SJCRH30 (cell line): ENCODE measurements at places on chromosomes 12 and 14.

DNA sequence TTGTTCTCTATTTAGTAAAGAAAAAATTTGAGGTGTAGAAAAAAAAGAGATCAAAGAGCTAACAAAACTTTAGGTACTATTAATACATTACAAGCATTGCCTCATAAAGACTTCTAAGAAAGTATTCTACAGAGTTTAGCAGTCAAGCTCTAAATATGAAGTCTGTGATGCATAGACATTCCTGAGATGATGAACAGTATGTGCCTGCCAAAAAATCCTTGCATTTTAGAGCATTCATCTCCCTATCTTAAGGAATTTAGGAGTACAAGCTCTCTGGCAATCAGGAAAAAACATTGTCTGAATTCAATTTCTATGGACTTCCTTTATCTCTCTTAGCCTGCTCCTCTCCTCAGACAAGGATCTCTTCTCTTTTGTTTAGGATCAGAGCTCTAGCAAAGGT, 202.6 kb upstream of the LRFN5 start:
- no peak for DNase-seq

DNA sequence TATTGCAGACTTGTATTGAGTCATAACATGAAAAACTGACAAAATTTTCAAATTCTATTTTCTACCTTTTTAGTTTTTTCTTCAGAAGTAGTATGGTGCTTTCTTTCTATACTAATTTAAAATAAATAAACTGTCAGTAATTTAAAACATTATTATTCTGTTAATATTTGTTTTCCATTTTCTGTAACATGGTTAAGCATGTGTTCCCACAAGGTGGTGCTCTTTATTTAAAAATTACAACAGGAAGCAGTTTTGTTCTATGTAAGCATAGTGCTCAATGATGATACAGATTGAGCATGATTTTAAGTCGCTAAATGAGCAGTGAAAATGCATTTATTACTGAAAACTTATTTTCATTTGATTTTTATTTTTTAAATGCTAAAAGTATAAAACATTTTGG, 114.6 kb downstream of the PPFIA2 start:
- no peak for DNase-seq

DNA sequence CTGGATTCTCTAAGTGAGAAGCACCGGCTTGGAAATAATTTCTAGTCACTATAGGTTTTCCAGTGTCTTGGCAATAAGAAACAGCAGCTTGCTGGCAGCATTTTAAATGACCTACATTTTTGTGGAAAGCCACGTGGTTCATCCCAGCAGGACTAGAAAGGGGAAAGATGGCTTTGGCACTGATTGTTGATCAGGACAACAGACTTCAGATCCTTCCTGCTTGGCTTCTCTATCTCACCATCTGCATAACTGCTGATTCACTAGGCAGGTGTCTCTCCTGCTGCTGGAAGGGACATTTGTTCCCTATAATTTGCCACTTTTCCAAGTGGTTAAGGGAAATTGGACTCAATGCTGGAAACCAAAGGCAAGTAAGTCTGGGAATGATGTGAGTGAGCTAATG, 131.0 kb downstream of the TTC8 start:
- no peak for DNase-seq

DNA sequence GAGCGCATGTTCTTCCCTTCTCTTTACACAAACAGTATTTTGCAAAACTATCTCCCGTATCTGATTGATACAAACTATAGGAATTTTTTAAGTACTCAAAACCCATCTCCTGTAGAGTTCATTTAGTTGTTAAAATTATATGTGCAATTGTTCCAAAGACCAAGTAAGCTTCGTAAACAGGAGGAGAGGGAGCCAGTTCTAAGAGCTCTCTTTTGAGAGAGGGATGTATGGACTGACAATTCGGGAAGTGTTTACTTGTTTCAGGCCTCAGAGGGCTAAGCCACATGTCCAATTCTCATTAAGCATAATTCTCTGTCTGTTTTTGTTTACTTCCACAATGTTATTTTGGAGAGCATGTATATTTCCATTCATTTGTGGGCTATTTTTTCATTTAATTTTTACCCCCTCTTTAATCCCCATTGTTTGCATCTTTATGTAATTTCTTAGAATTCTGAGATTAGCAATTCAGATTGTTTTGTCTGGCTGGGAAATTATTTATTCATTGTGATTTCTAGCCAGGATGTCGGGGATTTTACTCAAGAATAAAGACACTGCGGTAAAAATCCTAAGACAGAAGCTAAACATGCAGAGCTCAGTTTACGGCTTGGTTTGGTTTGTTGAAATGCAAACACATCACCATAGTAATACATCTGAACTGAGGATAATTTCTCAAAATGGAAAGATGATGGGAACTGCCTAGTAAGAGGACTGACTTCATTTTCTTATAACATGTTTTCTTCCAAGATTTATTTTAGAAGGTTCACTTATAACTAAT, 126.8 kb downstream of the KCNK10 start:
- no peak for DNase-seq

DNA sequence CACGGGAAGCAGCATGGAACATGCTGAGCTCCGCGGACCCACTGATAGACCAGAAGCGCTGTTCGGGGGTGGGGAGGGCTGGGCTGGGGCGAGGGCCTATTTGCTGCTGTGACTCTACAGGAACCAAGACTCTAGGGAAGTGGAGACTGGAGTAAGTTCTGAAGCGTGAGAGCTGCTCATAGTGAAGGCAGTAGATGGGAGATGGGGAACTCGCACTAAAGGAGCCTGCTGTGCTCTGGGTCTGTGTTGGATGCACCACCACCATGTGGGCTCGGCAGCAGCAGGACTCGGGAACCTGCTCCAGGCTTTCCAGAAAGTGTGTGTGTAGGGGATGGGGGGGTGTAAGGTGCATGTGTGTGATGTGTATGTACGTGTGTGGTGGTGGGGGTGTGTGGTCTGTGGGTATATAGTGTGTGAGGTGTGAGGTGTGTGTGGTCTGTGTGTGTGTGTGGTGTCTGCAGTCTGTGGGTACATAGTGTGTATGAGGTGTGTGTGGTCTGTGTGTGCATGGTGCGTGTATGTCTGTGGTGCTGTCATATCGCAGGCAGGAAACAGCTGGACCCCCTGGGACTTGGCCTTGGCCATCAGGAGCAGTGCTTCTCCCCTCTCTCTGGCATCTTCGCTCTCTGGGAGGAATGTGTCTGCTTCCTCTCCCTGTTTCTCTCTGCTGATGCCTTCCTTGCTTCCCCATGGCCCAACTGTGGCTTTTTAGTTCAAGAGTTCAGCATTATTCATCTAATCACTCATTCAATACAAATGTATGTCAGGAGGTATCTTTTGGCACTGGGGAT, 378.9 kb downstream of the FUT8 start:
- peak; percentile 4 for DNase-seq

- no peak for DNase-seq
These were observed 61.9 kb upstream of the BEGAIN start for GRCh38 chr14:100649173-100649519.

- DNase-seq, result no peak
These were observed 286.6 kb upstream of the KITLG start for GRCh38 chr12:88866881-88867280.

DNA sequence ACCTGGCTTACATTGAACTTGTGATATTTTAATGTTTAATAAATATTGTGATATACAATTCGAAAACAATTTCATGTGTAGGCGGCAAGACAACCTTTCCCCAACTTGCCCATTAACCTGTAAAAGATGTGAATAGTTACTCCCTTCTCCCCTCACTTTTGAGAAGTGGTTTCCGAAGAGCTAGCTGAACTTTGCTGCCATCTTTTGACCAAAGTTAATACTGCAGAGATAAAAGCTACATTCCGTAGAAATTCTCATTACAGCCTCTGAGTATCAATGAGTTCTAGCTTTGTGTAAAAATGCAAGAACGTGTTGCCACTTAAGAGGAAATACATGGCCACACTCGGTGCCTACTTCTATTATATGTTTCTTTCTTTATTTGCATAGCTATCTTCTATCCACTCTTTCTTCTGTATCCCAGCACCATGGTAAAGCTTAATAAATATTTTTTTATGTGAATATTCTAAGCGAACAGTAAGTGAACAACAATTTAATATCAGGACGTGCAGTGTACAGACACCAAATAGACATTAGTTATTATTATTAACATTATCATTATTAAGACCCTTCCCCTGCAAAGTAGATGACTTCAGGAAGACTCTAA, 105.1 kb upstream of the TMEM260 start:
- DNase-seq, result no peak

- no peak for DNase-seq
These were observed 364.5 kb downstream of the ADGRD1 start for GRCh38 chr12:131318045-131318685.

- DNase-seq, result no peak
These were observed 5.4 kb downstream of the TMBIM4 start for GRCh38 chr12:66164349-66164821.

DNA sequence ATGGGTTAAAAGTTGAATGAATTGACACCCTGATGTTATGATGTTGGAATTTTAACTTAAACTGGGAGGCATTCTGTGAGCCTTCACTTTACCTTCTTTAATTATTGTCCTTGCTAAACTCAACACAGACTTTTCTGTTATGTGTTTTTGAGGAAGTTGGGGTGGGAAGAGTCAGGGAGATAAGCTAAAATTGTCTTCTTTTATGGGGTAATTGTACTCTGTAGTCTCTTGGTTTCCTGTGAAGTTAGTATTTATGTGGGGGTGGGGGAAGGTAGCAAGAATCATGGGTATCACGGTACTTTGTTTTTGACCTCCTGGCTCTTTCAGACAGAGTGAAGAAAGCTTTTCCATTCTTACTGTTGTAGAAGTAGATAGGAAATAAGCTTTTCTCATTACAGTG, 32.9 kb downstream of the RAB21 start:
- no peak for DNase-seq

DNA sequence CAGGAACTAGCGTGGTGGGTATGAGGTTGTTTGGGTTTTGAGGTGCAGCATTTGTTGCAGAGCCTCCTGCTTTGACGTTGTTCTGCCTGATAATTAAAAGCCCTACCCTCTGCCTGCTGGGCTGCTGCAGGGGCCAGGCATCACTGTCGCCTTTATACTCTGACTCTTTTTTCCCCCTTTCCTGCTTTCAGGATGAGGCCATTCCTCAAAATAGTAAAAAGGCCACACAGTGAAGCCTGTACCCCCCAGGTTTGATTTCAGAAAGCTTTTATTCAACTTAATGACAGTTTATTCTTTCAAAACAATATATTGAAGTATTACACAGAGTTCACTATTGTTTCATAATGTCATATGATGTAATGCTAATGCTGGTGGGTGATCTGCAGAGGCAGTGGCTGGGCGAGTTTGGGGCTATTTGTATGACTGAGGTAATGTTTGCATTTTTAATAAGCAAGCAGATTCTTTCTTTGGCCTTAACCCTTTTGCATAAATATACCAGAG, 9.1 kb downstream of the BORCS5 start:
- no peak for DNase-seq

GRCh38 chr12:116236148-116236731, 41.3 kb downstream of the MED13L start:
- DNase-seq, result peak; percentile 43

GRCh38 chr12:91287753-91288152, 105.1 kb upstream of the DCN start:
- no peak for DNase-seq

GRCh38 chr14:35687335-35687939, 121.7 kb downstream of the RALGAPA1 start:
- DNase-seq, result peak; percentile 33

DNA sequence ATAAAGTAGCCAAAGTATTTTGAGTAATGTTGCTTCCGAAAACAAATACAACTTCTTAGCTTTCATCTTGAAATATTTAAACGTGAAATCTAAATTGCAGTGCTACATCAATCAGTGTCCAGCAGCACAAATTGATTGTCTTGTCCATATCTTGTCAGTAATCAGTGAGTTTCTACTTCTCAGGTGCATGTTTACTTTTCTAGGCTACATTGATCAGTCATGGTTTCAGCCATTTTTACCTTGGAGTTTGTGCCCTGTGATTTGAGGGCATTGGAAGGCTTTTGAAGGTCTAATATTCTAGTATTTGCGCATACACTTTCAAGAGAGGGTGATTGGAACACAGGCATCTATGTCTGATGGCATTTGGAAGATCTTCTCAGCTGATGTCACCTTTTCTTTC, 12.4 kb downstream of the RMST start:
- no peak for DNase-seq

DNA sequence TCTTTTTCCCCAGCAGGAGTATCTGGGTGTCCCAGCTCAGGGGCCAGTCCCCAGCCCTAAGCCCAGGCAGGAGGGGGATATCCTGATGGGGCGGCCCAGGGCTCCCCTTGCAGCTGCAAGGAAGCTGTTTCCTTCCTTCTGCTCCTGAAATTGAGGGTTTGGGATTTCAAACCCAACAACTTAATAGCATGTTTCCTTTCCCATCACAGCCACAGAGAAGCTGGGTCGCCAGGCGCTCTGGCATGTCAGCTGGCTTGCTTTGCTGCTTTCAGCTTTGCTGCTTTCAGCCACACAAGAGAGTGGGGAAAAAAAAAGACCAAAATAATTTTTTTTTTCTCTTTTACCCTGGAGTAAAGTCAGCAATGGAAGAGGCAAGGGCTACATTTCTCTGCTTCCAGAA, 30.0 kb downstream of the HVCN1 start:
- DNase-seq, result peak; percentile 29

GRCh38 chr14:45083976-45084722, at the start of gene PRPF39:
Gene PRPF39 (plus strand): TSS chr14:45084116. CDS start chr14:45095240, 11,124 bp downstream.
- DNase-seq, result peak; percentile 97

DNA sequence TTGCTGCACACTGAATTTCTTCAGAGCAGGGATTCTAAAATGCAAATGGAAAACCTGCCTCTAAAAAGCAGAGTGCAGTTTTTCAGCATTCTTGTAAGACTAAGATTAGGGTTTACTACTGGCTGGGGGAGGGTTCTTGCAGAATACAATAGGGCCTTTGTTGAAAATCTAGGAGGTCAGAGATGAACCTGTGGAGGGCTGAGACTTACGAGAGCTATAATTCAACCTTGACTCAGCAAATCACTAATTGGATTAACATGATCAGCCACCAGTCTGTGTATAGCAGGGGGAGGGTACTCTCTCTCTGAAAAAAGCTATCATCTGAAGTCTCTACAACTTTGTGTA, 92.6 kb upstream of the HIF1A start:
- DNase-seq, result peak; percentile 57

- no peak for DNase-seq
These were observed 2.3 kb downstream of the KRT5 start for GRCh38 chr12:52517888-52518287.

- no peak for DNase-seq
These were observed 75.0 kb downstream of the KICS2 start for GRCh38 chr12:64147011-64147631.
